Natural killer cell treated with Interleukin-12 subunit alpha and Interleukin-12 subunit beta and Interleukin-15 and Interleukin-18, amount 100 ng/mL, for 72 hours (primary cell): ENCODE measurements at places on chromosomes 16 and 17. TPM values are rescaled to one million over a fixed set of nuclear protein-coding genes. Genes with fewer than 3 reads are reported as not detected.

DNA sequence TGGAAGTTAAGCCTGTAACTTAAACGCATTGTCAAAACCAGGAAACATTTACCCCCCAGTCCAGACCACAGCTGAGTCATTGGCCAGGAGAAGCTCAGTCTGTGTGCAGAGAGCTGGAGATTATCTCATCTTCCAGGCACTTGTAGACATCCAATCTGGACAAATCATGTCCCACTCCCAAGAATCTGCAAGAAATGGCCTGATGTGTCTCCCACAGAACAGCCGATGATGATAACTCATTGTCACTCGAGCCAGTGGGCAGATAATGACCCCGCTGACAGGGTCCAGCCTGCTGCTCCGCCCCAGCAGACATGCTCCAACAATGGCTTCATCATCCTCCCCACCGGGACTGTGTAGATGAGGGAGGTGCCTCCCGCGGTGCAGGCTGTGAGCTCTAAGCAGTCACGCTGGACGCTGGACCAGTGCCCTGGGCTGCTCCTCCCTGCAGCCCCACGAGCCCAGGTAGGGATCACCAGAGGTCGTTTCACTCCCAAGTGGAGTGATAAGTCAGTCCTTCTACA lies 322.5 kb downstream of the C16orf95 start:
- H3K27ac ChIP-seq: no peak overlapping the region
- H3K36me3 ChIP-seq: no peaks in the 10 kb centered on the region
- no peak for DNase-seq
- no peak overlapping the region for H3K4me3 ChIP-seq

CDH13 gene
- total RNA-seq: not detected

DNA sequence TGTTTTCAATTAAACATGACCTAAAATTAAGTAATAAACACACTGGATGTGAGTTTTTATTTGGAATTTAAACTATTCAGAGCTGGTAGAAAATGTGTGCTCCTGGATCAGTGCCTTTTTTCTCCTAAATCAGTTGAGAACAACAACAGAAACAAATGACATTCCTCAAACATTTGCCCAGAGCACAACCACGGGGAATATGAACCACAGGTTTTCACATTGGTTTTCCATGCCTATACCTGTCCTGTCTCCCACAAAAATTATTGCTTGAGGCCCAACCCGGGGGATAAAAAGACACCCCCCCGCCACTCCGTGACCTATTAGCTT lies 6.8 kb downstream of the HSBP1 start:
- H3K4me3 ChIP-seq: no peak overlapping the region
- H3K27ac ChIP-seq: no peak overlapping the region
- H3K36me3 ChIP-seq: no peaks in the 10 kb centered on the region
- no peaks in the 10 kb centered on the region for H3K4me1 ChIP-seq
- no peak for DNase-seq
- H3K27me3 ChIP-seq: no peaks in the 10 kb centered on the region

- H3K4me3 ChIP-seq: no peak overlapping the region
- H3K36me3 ChIP-seq: no peaks in the 10 kb centered on the region
- no peak for DNase-seq
Observed at GRCh38 chr17:66960613-66961012, 3.9 kb upstream of the CACNG4 start.

DNA sequence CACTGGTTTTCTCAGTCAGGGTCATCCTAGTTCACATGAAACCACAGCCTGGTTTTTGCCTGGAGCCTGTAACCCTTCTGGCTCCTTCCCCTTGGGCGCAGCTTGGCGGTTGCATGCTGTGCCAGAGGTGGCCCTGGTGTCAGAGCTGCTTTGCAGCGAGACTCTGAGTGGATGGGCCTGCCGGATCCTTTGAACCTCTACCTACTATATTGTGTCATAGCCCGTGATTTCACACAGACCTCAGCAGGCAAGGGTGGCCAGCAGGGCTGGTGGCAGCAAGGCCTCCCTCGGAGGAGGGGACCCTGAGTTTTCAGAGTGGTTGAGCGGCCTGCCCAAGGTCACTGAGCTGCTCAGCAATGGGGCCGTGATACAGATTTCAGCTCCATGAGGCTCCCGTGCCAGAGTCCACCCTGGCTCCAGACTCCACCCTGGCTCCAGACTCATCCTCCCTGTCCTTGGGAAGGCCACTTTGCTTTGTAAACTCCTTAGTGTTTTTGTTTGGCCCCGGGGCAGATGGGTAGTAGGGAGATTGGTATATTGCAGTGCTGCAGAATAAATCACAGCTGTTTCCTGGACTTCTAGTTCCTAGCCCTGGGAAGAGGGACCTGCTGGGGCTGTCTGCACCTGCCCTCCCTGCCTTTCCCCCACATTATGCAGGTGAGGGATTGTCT lies 9.7 kb downstream of the MPRIP start:
- H3K4me3 ChIP-seq: no peak overlapping the region
- H3K4me1 ChIP-seq: peaks cover 45% of the 10 kb centered on the region
- H3K27me3 ChIP-seq: no peaks in the 10 kb centered on the region
- no peaks in the 10 kb centered on the region for H3K36me3 ChIP-seq
- no peak overlapping the region for H3K27ac ChIP-seq
- DNase-seq: no peak

DNA sequence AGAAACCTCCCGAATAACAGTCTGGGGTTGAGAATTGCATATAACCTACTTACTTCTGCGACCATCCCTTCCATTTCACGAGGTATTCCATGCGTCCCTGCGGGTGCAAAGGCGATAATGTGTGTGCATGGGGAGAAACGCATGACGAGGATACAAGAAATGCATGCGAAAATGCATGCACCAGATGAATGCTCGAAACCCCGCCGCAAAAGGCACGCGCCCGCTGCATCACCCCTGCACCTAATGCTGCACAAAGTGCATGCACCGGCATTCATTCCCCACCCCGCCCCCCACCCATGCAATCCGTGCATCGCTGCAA lies 474 bp downstream of the CBX8 start:
- peaks cover 14% of the 10 kb centered on the region for H3K27me3 ChIP-seq
- H3K4me3 ChIP-seq: peak overlapping the region; percentile 80
- peaks cover 11% of the 10 kb centered on the region for H3K36me3 ChIP-seq
- DNase-seq: no peak
- no peak overlapping the region for H3K27ac ChIP-seq
- peaks cover 28% of the 10 kb centered on the region for H3K4me1 ChIP-seq

MAPT gene
- total RNA-seq: 0.14 TPM

LAT gene
- total RNA-seq: 108 TPM

- no peaks in the 10 kb centered on the region for H3K36me3 ChIP-seq
- H3K27me3 ChIP-seq: peaks cover 15% of the 10 kb centered on the region
- H3K4me3 ChIP-seq: no peak overlapping the region
- no peak overlapping the region for H3K27ac ChIP-seq
Observed at GRCh38 chr16:85331688-85332087, 219.4 kb upstream of the CIBAR2 start.

DNA sequence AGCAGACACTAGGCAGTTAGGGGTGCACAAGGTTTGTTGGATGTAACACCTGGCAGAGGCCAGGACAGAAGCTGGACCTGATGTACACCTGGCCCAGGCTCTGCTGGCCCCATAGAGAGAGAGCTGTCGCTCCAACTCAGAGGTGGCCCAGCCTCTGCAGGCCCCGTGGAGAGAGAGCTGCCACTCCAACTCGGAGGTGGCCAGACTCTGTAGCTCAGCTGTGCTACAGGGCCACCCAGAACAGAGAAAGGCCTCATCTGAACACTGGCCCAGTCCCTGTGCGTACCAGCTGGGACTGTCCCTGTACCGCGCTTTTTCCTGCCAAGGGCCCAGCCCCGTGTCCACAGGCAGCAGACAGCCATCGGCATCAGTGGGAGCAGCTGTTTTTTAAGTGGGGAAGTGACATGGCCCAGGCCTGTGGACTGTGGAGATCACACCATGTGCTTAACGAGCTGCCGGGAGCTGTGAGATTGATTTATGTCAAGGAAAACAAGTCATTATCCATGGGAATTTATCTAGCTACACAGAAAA lies 176.4 kb upstream of the CHMP6 start:
- H3K36me3 ChIP-seq: no peaks in the 10 kb centered on the region
- peaks cover 28% of the 10 kb centered on the region for H3K4me1 ChIP-seq
- peak overlapping the region; percentile 81 for H3K27ac ChIP-seq
- DNase-seq: peak; percentile 54
- no peak overlapping the region for H3K4me3 ChIP-seq
- H3K27me3 ChIP-seq: no peaks in the 10 kb centered on the region

GRCh38 chr17:81667754-81668153 lies 1.2 kb downstream of the CCDC137 start:
- H3K4me3 ChIP-seq: peak overlapping the region; percentile 93
- H3K36me3 ChIP-seq: no peaks in the 10 kb centered on the region
- peaks cover 23% of the 10 kb centered on the region for H3K4me1 ChIP-seq
- H3K27ac ChIP-seq: peak overlapping the region; percentile 96
- DNase-seq: no peak
- H3K27me3 ChIP-seq: no peaks in the 10 kb centered on the region

DNA sequence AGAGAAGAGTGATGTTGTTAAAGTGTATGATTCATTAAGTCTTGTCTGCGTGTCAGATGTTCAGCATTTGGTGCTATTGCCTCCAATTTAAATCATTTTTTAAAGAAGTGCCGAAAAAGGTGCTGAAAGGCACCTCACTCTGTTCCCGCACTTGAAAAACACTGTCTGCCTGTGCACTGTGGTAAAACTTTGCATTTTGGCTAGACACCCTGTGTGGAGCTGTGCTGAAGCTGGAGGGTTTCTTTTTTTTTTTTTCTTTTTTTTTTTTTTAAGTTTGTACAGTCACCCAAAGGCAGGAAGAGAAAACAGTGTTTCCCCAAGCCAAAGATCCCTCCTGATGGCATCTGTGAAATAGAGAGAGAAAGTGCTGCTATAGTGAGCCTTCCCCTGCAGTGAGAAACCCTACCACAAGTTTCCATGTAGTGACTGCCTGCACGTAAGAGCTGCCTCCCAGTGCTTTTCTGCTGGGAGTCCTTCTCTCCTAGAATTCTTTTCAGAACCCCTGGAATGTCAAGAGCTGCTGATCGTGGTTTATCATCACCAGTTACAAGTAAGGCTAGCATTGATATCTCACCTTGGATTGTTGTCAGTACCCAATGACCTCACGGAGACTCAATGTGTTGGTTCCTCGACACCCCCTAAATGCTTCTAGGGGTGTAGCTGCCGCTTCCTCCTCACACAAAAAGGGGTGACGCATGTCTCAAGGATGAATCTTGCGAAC lies 116.0 kb upstream of the SOX9 start:
- no peaks in the 10 kb centered on the region for H3K27me3 ChIP-seq
- H3K36me3 ChIP-seq: no peaks in the 10 kb centered on the region
- H3K27ac ChIP-seq: no peak overlapping the region
- H3K4me1 ChIP-seq: no peaks in the 10 kb centered on the region
- DNase-seq: no peak

GRCh38 chr16:20107083-20107482 lies 33.4 kb upstream of the GPR139 start:
- H3K4me3 ChIP-seq: no peak overlapping the region
- H3K4me1 ChIP-seq: no peaks in the 10 kb centered on the region
- no peak overlapping the region for H3K27ac ChIP-seq
- H3K36me3 ChIP-seq: no peaks in the 10 kb centered on the region

EFNB3 gene
- total RNA-seq: not detected

DNA sequence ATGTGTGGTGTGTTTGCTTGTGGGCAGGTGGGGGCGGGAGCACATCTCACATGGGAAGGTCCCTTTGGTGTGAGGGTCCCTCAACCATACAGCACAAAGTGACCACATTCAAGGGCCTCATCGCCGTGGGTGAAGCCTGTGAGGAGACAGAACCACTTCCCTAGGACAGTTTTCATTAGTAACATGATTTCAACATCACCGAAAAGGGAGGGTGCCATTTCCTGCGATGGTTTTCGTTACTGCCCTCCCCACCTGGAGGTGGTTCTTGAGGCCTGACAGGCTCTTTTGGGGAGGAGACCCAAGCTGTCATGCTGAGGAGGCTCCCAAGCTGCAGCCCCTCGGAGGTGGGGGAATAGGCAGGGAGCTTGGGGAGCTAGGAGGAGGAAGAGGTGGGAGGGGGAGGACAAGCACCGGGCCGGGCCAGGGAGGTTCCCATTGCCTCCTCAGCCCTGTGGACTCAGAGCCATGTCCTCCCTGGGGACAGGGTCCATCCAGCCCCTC lies 9.5 kb downstream of the CD300LB start:
- no peaks in the 10 kb centered on the region for H3K27me3 ChIP-seq
- H3K4me3 ChIP-seq: peak overlapping the region; percentile 22
- peaks cover 23% of the 10 kb centered on the region for H3K4me1 ChIP-seq
- H3K36me3 ChIP-seq: peaks cover 5% of the 10 kb centered on the region

- peaks cover 16% of the 10 kb centered on the region for H3K36me3 ChIP-seq
- H3K27ac ChIP-seq: peak overlapping the region; percentile 97
- peak overlapping the region; percentile 96 for H3K4me3 ChIP-seq
- H3K27me3 ChIP-seq: no peaks in the 10 kb centered on the region
- DNase-seq: no peak
- peaks cover 53% of the 10 kb centered on the region for H3K4me1 ChIP-seq
Observed at GRCh38 chr16:3610698-3611145, 684 bp downstream of the SLX4 start.

GRCh38 chr17:32341141-32341856 lies 674 bp downstream of the C17orf75 start:
- no peaks in the 10 kb centered on the region for H3K27me3 ChIP-seq
- H3K4me3 ChIP-seq: peak overlapping the region; percentile 87
- no peaks in the 10 kb centered on the region for H3K36me3 ChIP-seq
- H3K27ac ChIP-seq: peak overlapping the region; percentile 79
- H3K4me1 ChIP-seq: peaks cover 21% of the 10 kb centered on the region

DNA sequence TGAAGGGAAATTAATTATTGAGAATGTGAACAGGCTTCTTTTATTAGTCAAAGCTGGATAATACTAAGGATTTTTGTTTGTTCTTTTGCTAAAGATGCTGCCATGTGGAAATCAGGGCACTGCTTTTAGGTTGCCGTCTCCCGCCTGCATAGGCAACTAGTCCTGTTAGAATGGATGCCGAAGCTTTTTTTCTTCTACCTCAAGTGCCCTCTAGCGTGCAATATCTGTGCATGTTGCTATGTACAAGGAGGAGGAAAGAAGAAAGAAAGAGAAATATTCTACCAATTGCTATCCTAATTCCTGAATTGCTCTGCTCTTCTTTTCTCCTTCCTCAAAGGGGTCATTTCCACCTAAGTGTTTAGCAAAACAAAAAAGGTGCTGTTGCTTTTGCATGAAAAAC lies 5.2 kb upstream of the CDH8 start:
- H3K4me3 ChIP-seq: no peak overlapping the region
- H3K36me3 ChIP-seq: peaks cover 5% of the 10 kb centered on the region
- DNase-seq: no peak

BICDL2 gene
- 0.50 TPM for total RNA-seq

LLGL1 gene
- 16.6 TPM for total RNA-seq

GRCh38 chr16:81650982-81651562 lies 128.0 kb upstream of the PLCG2 start:
- no peak for DNase-seq
- no peak overlapping the region for H3K4me3 ChIP-seq
- H3K27ac ChIP-seq: peak overlapping the region; percentile 10
- peaks cover 21% of the 10 kb centered on the region for H3K4me1 ChIP-seq

- no peak for DNase-seq
- H3K4me3 ChIP-seq: no peak overlapping the region
- H3K4me1 ChIP-seq: peaks cover 4% of the 10 kb centered on the region
- peaks cover 34% of the 10 kb centered on the region for H3K27me3 ChIP-seq
- H3K27ac ChIP-seq: no peak overlapping the region
Observed at GRCh38 chr16:77784441-77785372, 3.7 kb upstream of the VAT1L start.

TMEM235 gene
- not detected for total RNA-seq

GRCh38 chr16:3054965-3055733 lies 8.8 kb downstream of the MMP25 start:
- H3K36me3 ChIP-seq: peaks cover 31% of the 10 kb centered on the region
- peak overlapping the region; percentile 88 for H3K4me3 ChIP-seq
- H3K27ac ChIP-seq: peak overlapping the region; percentile 94
- peak; percentile 81 for DNase-seq
- H3K4me1 ChIP-seq: peaks cover 65% of the 10 kb centered on the region

GRCh38 chr16:85916141-85916890 lies 17.4 kb downstream of the IRF8 start:
- peaks cover 40% of the 10 kb centered on the region for H3K36me3 ChIP-seq
- H3K4me3 ChIP-seq: peak overlapping the region; percentile 69
- peaks cover 64% of the 10 kb centered on the region for H3K4me1 ChIP-seq
